ENCODE measurements at places on chromosomes 2 and 18. TPM values are rescaled to one million over a fixed set of nuclear protein-coding genes. Genes with fewer than 3 reads are reported as not detected.

GRCh38 chr18:28050545-28050944 lies 126.4 kb downstream of the CDH2 start:
- DNase-seq, result no peak

DNA sequence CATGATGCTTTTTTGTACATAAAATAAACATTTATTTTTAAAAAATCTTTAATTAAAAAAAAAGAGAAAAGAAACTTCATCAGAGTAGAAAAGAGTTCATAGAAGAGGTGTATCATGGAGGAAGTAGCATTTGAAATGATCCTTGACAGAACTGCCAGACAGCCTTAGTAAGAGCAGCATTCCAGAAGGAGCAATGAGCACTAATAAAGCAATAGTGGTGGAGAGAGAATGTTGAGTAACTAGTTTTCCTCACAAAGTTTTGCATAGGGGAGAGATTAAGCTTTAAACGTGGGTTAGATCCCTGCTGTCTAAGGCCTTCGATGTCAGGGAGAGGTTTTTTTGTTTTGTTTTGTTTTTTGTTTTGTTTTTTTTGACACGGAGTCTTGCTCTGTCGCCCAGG lies 29.8 kb upstream of the METTL21A start:
- no peak for DNase-seq

DNA sequence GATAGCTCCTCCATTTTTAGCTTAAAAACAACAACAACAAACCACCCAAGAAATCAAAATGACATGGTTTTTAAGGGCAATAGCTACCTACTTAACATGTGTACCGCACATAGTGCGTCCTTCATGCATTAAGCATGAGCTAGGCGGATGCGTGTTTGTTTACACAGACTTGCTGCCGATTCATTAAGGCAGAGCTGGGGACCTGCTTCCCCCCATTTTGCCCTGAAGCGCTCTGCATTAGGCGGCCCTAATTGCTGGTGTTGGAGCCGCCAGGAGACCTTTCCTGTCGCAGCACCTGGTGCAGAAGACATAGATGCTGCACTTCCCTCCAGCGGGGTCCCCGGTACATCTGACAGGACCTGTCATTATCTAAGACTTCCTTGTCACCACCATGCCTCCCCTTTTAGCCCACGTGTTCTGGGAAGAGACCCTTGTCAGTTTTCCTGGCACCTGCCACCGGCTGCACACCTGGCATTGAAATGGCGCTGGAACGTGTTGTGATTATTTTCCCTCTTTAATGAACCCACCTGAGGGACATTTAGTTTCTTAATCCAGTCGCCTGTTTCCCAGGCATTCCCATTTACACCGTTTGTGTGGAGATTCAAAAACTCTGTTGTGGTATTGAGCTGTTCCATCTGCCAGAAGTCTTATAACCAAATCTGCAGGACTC lies 261.1 kb upstream of the RAB12 start:
- DNase-seq, result no peak

DNA sequence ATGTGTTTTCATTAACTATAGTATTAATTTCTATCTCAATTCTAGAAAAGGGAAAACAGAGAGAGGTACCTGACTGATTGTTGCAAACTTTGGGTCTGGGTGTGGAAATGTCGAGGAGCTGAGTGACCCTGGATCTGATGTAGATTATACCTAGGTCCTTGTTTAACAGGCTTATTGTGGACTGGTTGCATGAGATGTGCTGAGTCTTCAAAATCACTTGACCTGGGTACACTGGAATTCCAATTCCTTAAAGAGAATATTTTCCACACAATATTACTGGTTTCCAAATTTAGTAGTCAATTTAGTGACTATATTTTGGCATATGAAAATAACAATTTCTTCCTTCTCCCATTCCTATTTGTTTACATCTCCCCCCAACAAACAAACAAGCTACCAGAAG lies 13.6 kb downstream of the DUSP11 start:
- no peak for DNase-seq

- DNase-seq, result peak; percentile 51
Observed at GRCh38 chr18:7616661-7617060, 49.5 kb downstream of the PTPRM start.

The TMEM247 gene
- not detected for total RNA-seq

- no peak for DNase-seq
Observed at GRCh38 chr18:38843291-38843690, 1277.7 kb upstream of the CELF4 start.

The KANSL1L gene
- 28.2 TPM for total RNA-seq
